ENCODE measurements at places on chromosomes 2 and 18.

DNA sequence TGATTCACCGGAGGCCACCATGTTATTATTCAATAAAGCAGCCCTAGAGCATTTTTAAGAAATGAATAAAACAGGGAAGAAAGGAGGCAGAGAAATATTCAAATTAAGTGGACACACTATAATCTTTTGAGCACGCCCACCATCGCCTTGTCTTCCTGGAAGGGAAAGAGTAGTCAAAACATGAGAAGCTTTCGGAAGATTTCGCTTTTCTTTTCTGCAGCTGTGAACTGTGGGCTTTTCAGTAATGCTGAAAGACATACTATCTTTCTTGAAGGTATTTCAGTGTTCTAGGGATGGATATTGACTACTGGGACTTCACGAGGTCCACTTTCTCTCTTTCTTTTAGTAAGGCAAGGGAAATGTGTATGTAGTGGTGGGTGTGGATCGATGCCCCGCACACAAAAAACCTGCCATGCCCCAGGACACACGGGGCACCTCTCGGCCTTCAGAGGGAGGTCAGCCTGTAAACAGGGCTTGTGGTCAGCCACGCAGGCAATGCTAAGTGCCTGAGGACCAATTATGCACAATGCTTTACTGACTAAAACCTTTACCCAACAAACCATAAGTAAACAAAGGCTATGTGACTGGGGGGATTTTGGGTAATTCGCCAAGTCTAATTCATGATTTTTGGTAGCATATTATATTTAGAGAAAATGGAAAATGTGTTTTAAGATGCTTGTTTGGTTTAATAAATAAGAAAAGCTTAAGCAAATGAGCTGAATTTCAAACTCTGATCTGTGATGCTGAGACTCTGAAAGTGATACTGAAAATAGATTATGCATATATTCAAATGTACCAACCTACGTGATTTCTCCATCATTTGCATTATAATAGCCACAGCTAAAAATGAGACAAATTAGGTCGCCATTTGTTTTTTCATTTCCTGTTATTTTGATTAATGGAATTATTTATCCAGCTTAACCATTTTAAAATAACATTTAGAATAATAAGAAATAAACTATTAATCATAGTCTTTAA, 130.5 kb downstream of the ZNF516 start:
- no peak for DNase-seq

DNA sequence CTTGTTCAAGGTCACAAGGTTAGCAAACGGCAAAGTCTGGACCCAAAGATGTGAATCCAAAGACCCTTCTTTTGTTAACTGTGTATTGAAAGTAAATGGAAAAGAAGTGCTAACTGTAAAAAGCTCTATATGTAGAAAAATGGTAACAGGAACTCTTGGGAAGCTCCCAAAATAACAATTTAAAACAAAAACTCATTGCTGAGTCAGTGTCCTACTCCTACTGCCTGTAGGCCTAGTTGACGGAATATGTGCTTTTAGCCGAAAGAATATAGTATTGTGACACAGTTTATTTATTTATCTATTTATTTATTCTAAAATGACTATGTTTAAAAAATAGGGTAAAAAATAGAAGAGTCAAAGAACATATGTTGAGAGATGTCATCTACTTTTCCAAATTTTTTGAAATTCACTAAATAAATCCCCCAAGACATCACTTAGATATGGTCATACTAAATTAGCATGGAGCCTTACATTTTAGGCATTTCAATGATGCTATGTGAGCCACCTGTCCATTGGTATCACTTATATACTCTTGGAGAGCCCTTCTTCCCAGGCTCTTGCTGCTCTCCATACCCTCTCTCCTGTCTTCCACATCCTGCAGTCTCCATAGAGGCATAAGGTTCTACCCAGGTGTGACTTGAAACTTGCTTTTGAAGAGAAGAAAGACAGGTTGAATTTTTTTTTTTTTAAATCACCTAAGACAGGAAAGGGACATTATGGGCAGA, 13.7 kb downstream of the COL5A2 start:
- no peak for DNase-seq

GRCh38 chr2:37201208-37201607, 4.9 kb downstream of the CEBPZOS start:
- no peak for DNase-seq

DNA sequence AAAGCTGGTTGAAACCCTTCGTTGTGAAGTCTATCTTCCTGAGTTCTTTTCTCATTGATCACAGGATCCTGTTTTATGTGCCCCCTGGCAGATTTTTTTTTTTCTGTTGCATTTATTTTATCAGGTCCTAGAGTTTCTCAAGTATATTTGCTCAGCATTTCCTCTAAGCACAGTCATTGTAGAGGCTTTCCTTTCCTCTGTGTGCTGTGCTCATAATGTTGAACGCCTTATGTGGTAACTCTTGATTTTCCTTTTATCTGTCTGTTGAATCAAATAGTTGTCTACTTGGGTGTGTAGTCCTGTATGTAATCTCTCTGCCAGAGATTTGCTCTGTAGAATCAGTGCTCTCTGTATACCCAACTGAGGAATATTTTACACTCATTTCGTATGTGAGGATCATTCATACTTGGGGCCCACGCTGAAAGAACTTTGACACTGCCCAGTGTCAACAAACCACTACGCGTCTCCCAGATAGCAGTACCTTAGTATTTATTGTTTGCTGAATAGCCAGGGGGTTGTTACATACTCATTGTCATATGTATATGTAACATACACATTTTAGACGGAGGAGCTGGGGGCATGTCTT, 118.2 kb downstream of the CTNNA2 start:
- no peak for DNase-seq

GRCh38 chr18:29309366-29309765, 1132.4 kb upstream of the CDH2 start:
- DNase-seq, result no peak

DNA sequence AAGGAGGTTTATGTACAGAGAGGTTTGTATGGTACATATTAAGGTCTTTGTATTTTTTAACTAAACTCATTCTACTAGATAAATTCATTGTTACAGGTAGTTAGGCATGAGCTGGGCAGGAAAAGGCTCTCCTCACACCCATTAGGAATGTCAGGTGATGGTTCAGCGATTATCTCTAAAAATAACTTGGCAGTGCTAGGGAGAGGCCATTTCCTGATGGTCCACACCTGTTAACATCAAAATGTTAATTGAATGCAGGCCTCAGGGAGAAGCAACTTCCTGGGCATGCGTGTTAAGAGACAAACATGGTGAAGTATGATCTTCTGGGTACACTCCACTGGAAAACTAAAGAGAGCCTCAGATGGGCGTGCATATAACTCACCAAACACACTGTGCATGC, 73.6 kb downstream of the ARL6IP6 start:
- no peak for DNase-seq

DNA sequence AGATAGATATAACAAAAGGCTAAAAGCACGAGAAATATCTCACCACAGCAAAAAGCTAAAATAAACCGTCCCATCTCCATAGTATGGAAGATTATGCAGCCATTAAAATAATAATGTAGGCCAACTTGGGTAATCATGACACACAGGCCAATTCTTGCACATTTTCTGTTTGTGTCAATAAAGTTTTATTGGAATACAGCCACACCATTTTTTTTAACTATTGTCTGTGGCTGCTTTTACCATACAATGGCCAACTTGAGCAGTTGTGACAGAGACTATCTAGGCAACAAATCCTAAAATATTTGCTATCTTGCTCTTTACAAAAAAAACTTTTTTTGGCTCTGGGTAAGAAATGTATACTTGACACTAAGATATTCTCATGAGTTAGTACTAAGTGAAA, 212.5 kb downstream of the LRRTM4 start:
- no peak for DNase-seq

DNA sequence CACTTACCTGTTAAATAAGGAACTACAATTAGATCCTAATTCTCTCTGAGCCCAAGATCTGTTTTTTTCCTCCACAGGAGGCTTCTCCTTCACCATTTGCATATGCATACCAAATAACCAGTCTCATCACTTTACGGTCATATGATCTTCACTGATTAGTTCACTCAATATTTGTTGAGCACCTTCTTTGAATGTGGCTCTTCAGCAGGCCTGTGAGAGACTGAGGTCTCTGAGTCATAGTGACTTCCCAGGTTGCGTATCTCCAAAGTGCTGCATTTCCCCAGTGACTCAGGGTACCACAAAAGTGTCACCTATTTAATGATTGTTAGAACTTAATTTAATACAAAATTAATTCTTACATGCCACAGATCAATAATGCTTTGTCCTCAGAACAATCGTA, 108.8 kb upstream of the TRIB2 start:
- DNase-seq, result no peak

DNA sequence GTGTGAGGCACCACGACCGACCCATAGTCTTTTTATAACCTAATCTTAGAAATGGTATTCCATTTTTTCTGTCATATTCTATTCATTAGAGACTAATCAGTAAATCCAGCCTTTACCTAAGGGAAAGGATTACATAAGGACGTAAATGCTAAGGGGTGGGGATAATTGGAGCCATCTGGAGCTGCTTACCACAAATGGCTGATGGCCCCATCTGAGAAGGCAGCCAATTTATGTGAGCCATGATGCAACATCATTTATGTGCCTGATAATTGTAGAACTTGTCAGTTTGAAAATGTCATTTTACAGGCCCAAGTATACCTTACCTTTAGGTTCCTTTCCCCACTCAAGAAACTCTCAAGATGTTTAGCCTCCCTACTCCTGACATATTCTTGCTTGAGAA, 44.0 kb downstream of the ARHGEF33 start:
- no peak for DNase-seq

Data from NCI-H526 treated with DMSO at 0.1 percent for 48 hours (cell line).